ENCODE measurements at places on chromosomes 5 and 9.

DNA sequence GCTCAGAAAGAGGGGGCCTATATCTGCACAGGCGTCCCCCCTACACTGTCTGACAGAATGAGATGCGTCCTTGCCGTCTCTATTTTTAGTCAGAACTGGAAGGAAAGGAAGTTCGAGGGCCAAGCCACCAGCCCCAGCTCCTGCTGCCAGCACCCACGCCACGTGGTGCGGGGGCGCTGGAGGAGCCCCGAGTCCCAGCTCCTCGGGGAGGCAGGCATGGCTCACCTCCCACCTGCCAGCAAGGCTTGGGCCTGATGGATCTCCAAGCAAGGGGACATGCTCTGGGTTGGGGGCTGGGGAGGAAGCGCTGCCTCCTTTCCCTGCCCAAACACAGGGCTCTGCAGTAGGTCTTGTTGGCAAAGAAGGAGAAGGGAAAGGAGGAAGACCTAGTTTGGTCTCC, 80.3 kb upstream of the ARAP3 start:
- no peak for DNase-seq

GRCh38 chr5:16889203-16889971, 46.7 kb downstream of the MYO10 start:
- no peak for DNase-seq

DNA sequence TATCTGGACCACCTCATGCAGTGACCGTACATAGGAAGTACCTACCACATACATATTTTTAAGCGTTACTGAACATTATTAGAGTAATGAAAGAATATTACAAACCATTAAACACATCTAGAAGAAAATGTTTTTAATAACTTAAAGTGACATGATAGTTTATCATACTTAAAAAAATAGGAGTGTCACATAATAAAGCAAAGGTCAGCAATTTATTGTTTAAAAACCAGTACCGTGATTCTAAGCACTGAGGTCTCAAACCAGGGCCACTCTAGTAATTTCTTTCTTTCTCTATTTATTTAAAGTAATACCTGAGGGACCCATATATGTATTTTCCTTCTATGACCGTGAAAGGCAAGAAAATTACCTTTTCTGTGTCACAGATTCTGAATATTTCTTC, 216.0 kb downstream of the MLLT3 start:
- DNase-seq, result no peak

- DNase-seq, result no peak
These were observed 89.8 kb upstream of the GABRP start for GRCh38 chr5:170693701-170694100.

DNA sequence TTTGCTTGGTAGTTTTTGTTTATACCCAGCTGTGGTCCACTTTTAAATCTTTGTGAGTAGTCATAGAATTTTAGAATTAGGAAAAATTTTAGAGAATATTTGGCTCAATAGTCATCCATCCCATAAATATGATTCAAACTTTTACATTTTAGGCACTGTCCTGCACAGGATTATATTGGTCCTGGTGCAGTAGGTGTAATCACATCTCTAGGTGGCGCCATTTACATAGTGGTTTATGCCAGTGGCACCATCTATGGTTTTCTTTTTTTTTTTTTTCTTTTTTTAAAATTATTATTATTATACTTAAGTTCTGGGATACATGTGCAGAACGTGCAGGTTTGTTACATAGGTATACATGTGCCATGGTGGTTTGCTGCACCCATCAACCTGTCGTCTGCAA, 260.7 kb upstream of the KCNN2 start:
- DNase-seq, result no peak

DNA sequence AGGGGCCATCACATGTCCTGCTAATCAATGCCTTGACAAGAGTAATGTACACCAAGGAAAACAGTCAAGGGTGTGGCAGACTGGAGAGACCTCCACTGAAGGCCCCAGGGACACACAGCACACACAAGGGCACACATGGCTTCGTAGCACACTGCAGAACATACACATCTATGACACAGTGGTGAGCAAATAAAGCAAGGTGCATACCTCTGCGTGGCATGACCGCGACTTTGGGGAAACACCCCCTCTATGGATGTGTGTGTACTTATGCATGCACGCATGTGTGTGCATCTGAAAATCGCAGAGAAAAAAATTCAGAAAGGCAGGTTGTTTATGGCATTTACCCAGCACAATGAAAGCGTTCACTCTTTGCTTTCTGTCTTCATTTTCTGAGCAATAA, 20.5 kb downstream of the SEMA4D start:
- no peak for DNase-seq

- no peak for DNase-seq
These were observed 3.0 kb upstream of the DPYSL3 start for GRCh38 chr5:147512659-147513379.

- DNase-seq, result no peak
These were observed 9.3 kb upstream of the SIL1 start for GRCh38 chr5:139207297-139208000.

DNA sequence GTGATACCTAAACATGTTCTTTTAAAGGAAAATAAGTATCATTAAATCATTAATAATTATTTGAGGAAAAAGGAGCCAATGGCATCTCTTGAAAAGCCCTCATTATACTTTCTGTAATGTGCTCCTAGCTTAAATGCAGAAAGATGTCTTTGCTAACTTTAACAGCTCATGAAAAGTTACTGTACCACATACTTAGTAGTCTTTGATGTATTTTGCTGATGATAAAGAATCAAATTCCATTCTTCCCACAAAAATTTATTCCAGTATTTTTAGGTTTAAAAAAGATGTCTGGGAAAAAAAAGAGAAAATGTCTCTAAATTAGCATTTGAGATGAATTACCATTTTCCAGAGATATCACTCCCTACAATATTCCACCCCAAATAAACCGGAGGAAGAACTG, 112.5 kb downstream of the PPP2R2B start:
- no peak for DNase-seq

GRCh38 chr9:35603506-35603985, 1.5 kb upstream of the TESK1 start:
- peak; percentile 67 for DNase-seq

DNA sequence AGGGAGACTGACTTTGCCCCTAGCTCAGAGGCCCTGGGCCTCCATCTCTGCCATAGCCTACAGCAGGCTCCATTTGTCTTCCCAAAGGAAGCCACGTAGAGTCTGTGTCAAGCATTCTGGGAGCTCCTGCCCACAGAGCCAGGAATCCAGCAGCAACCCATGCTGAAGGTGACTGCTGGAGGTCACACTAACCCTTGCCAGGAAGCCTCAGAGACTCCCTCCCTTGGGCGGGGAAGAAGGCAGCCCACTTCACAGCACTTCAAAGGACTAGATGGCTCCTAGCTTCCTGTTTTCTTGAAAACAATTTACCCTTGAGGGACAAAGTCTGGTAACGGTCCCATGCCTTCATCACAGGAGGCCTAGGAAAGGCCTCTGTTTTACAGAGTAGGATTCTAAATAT, 1.7 kb downstream of the CKMT2 start:
- no peak for DNase-seq

DNA sequence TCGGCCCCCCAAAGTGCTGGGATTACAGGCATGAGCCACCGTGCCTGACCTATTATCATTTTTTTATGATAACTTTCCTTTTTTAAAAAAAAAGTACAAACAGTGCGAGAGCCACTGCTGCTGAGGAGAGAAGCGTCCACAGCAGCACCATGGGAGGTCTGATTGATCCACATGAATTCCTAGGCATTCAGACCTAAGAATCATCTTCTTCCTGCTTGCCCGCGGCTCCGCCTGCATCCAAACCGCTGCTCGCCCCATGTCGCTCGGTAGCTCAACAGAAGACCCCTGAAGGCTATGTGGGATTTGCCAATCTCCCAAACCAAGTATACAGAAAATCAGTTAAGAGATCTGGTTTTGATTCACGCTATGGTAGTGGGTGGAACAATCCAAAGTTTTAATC, 102.0 kb downstream of the GABBR2 start:
- DNase-seq, result no peak

DNA sequence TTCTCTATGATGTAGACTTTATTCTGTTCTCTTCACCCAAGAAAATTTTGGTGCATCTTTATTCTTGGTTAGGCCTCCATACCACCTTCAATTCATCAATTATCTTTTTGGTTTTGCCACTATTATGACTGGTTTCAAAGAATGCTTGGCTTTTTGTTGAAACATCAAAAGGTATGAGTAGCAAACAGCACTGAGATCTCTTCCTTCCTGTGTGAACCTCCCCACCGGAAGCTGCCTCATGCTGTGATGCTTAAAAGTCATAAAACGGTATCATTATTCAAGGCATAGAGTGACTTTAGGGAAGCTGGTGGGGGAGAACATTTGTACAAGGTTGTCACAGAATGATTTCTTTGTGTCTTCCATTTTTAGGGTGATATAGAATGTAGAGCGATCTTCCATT, 70.6 kb downstream of the IQGAP2 start:
- no peak for DNase-seq

DNA sequence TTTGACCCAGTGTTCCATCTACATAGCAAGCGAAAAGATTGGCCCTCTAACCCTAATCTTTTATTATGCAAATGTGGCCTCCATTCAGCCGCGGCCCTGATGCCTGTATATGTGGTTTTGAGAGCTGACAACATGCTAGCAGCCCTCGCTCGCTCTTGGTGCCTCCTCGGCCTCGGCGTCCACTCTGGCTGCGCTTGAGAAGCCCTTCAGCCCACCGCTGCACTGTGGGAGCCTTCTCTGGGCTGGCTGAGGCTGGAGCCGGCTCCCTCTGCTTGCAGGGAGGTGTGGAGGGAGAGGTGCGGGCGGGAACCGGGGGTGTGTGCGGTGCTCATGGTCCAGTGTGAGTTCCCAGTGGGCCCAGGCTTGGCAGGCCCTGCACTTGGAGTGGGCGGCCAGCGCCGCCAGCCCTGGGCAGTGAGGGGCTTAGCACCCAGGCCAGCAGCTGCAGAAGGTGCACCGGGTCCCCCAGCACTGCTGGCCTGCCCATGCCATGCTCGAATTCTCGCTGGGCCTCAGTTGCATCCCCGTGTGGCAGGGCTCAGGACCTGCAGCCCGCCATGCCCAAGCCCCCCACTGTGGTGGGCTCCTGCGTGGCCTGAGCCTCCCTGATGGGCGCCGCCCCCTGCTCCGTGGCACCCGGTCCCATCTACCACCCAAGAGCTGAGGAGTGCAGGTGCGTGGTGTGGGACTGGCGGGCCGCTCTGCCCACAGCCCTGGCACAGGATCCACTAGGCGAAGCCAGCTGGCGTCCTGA, 757.5 kb upstream of the CTNND2 start:
- no peak for DNase-seq

DNA sequence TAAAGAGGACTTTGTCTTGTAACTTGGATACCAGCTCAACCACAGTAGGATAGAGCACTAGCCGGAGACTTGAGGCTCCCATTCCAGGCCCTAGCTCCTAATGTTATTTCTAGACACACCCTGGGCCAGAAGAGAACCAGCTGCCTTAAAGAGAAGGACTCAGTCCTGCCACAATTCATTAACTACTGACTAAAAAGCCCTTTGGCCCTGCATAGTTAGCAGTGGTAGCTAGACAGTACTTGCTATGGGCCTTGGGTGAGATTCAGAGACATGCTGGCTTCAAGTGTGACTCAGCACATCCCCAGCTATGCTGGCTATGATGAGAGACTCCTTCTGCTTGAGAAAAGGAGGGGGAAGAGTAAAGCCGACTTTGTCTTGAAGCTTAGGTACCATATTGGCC, 47.3 kb downstream of the TMEM167A start:
- no peak for DNase-seq

DNA sequence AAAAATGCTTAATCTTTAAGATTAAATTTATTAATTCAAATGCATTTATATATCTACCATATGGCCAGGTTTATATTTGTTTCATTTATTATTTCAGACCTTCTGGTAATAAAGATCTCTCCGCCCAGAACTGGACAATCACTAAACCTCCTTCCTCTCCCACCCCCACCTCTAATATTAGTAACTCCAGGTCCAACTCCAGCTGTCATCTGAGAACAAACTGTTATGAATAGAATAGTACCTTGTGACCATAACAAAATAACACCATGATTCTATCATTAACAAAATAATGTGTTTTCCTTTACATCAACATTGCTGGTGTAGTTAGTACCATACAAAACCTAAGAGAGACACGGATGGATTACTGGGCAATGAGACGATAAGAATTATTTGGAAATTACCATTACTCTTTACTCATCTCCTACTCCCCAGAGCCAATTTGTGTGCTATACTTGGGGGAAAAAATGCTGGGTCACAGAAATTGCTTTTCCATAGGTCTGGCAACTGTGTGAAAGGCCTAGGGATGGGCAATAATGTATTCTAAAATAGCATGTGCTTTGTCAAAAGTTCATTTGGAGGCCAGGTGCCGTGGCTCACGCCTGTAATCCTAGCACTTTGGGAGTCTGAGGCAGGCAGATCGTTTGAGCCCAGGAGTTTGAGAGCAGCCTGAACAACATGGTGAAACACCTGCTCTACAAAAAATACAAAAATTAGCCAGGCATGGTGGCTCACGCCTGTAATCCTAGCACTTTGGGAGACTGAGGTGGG, 186.1 kb downstream of the ENC1 start:
- no peak for DNase-seq

GRCh38 chr9:6007770-6008168, 7.7 kb downstream of the RANBP6 start:
- peak; percentile 88 for DNase-seq
